ENCODE measurements at places on chromosomes 12 and 14.
A peak's percentile ranks its signal among the peaks of the same experiment; 100 is the strongest.

DNA sequence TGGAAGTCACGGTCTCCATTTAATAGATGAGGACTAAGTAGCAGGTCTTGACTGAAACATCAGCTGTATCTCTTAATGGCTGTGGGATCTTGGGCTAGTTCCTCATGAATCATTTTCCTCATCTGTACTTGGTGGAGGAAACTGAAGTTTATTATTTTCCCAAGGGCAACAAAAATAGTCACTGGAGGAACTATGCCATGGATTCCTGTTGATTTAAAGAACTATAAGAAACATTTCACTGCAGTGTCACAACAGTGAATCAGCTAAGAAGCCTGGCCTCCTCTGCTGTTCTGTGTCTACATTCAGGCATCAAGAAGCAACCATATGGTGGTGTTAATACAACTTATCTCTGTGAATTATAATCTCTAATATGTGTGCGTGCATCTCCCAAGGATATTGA lies 200.5 kb downstream of the STXBP6 start:
- no peak for DNase-seq

GRCh38 chr12:120214626-120215356 lies 13.9 kb upstream of the RPLP0 start:
- no peak for DNase-seq

GRCh38 chr14:99066378-99066777 lies 205.6 kb downstream of the BCL11B start:
- DNase-seq = no peak

DNA sequence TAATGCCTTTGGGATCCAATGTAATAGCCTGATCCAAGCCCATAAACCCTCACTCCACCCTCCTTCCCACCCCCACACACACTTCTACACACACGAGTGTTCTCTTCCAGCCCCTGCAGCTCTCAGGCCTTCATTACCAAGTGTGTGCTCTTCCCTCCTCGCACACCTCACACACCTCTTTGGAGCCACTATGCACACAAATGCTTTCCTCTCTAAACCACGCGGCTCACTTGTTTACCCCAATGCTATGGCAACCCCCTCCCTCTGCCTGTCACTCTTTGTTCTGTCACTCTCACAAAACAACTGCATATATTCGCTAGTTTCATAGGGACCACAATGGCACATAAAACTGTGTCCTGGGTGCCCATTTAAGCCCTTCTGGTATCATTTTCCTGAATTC lies 35.1 kb downstream of the PPP2R5E start:
- no peak for DNase-seq

GRCh38 chr12:124784871-124785572 lies 78.6 kb downstream of the SCARB1 start:
- DNase-seq = no peak

GRCh38 chr12:26782372-26783130 lies 50.4 kb downstream of the ITPR2 start:
- no peak for DNase-seq

DNA sequence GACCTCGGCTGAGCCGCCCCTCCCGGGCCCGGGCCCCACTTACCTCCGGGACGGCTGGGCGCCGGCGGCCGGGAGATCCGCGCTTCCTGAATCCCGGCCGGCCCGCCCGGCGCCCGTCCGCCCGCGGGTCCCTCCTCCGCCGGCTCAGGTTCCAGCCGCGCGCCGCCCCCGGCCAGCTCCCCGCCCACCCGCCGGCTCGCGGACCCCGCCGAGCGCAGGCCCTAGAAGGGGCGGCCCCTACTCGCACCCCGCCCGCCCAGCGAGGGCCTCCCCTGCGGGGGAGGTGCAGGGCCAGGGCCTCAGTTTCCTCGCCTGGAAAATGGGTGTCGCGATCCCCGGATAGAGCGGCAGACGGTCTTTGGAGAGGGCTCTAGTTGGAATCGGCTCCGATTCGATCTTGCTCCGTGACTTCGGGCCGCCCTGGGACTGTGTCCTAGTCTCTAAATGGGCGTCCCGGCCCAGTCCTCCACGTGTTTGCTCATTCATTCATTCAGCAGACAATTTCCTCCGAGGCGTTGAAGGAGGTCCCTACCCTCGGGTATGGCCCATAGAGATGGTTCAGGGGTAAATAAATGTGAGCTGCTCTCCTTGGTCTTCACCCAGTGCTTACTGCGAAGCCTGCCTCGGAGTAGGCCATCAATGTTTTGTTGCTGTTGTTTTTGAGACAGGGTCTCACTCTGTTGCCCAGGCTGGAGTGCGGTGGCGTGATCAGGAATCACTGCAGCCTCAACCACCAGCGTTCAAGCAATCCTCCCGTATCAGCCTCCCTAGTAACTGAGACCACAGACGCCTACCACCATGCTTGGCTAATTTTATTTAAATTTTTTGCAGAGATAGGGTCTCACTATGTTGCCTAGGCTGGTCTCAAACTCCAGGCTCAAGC lies at the start of gene TRPV4:
Gene TRPV4, minus strand, starts transcription at position 92 of the 883 bp plus-strand sequence. CDS start 18,602 bp downstream, outside the sequence.
- no peak for DNase-seq

- no peak for DNase-seq
These were observed 25.2 kb downstream of the VWF start for GRCh38 chr12:6099316-6099715.

DNA sequence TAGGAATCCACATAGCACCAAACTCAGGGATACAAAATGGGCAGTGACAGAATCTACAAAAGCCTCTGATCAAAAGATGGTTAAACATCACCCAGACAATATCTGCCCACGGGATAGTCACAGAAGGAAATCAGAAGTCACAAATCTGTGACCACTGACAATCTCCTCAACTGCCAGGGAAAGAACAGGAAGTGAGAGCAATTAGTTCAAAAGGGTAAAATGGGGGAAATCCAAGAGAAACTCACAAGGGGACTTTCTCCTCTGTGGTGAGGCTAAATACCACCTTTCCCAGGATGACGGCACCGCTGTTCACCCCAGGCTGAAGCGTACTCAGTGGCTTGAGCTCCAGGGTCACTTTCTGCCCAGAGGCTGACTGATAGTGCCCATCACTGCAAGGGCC lies 10.7 kb downstream of the TTC5 start:
- DNase-seq = no peak

GRCh38 chr12:47939009-47939601 lies 24.3 kb upstream of the TMEM106C start:
- DNase-seq = no peak

DNA sequence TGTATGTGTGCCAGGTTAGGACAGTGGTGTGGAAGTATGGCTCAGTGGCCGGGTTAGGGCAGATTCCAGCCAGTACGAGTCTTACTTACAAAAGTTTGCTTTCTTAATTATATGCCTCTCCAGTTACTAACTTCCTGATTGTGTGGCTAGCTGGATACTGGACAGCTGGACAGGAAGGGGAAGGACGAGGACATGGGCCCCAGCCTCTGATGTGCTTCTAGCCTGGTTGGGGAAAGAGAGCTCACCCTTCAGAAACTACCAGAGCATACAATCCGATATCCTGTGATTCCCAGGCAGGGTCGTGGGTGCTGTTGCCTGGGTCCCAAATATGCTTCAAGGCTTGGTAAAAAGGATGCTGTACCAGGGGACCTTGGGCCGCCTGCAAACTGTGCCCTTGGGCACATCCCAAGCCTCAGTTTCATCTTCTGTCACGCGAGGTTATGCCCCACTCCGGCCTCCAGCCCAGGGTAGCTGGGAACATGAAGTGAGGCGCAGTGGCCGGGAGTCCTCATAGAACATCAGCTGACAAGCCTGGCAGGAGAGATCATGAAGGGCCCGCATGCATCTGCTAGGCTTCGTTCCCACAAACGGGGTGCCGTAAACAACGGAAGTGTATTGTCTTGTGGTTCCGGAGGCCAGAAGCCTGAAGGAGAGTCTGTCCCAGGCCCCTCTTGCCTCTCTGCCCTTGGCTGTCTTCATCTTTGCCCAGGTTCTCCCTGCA lies 23.2 kb upstream of the RIN3 start:
- no peak for DNase-seq

DNA sequence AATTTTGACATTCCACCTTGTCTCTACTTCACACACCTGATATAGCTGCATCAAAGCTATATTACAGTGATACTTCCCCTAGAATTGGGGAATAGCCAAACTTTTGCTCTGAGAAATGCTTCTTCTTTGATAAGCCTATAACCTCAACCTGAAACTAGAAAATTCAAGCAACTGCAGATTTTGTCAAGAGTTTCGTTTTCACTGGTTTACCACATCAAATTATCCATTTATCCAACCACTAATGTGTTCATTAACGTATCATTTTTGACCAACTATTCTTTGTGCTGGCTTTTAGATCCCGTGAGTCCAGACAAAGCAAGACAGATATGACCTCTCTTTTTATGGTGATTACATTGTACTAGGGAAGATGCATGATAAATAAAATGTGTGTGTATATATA lies 13.5 kb upstream of the TAS2R46 start:
- no peak for DNase-seq

GRCh38 chr12:57836442-57837375 lies 9.8 kb downstream of the CTDSP2 start:
- DNase-seq = peak; percentile 80

DNA sequence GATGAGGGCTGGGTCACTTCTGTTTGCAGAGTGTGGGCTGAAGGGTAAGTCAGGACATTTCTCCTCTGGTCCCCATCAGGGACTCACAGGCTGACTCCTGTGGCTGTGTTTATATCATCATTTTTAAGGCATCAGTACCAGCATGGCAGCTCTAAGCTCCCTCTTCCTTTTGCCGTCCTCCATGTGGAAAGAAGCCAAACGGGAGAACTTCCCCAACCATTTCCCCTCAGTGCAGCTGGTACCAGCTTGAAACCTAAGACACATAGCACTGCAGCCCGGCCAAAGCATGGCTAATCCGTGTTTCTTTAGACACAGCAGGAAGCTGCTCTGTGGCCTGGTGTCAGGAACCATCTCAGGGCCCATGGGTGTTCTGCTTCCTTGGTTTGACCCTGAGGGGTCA lies 31.9 kb upstream of the ATP2A2 start:
- no peak for DNase-seq

- no peak for DNase-seq
These were observed 50.9 kb downstream of the RFLNA start for GRCh38 chr12:124345795-124346194.

DNA sequence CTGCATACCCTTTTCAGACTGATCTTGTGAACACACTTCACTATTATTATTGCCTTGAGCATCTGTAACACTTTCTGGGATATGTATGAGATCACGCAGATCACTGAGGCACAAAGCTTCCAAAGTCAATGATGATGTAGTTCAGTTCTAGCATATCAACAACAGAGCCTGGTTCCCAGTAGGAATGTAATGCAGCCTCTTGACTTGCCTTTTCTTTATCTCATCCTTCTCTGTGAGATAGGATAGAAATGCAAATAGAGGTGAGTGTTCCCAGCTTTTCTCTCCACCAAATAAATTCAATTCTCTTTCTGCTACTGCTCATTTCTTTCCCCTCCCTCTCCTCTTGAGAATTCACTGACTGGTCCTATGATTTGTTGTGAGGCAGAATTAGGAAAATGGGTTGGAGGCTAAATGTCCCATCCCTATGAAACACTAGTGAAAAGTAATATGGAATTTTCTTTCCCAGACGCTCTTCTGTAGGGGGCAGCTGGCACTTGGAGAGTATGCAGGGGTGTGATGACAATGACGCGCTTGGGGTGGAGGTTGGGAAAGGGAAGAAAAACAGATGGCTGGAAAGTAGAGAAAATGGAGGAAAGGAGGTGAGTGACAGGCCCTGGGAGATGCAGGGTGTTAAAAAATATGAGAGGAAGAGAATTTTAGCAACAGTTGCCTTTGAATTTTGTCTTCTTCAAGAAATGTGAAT lies 96.0 kb upstream of the TMTC1 start:
- DNase-seq = no peak

DNA sequence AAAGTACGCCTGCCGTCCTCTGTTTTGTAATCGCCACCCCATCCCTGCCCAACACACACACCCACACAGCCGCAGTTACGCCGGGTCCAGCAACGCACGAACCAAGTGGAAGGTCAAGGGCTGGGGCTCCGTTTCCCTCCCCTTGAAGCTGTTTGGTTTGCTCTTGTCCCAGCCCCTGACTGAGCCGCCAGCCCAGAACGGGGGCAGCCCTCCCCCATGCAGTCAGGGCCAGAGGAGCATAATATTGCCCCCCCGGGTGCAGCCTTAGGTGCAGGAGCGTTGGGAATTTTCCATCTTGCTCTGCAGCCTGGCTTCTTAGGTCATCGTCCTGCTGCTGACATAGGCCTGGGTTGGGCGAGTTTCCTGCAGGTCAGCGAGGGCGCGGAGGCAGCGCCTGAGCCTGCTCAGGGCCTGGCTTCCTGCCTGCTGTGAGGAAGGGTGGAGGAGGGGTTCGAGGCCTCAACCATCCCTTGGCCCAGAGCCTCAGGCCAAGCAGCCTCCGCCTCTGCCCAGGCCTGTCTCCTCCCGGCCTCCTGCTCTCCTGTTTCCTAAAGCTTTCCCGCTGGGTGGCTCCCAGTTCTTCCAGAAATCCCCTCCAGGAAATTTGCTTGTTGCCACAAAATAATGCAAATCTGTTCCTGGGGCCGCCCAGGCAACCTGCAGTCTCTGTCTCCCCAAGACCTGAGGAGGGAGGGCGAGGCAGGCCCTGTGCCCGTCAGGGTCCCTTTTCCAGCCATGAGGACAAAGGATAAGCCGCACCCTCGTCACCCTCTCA lies 44.5 kb downstream of the PSMA6 start:
- DNase-seq = peak; percentile 47

DNA sequence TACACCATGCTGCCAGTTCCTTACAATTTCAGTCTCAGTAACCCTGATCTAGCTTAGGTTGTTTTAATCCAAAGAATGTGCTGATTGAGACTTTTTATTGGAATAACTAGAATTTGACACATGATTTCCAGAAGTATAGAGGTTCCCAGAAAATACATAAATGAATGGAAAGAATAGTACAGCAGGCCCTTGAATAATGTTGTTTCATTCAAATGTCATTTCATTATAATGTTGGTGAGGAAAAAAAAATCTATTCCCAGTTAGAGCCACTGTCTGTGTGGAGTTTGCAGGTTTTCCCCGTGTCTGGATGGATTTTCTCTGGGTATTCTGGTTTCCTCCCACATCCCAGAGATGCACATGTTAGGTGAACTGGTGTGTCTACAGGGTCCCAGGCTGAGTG lies 273.5 kb upstream of the GARIN6 start:
- DNase-seq = no peak

GRCh38 chr14:71300566-71301330 lies 393.5 kb downstream of the PCNX1 start:
- DNase-seq = no peak

DNA sequence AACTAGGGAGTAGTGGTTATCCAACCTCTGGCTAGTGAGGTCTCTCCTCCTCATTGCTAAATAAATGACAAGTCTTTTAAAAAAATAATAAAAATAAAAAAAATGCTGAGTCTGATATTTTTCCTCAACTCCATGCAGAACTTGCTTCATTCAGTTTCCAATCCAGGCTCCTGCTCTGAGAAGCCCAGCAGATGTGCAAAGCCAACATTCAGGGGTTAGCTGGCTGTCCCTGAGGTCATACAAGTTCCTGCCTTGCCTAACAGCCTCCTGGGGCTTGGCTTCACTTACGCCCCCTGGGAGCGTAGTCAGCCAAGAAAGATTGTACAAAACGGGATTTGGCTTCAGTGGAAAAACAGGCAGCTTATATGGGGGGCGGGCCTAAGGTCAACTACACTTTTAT lies 23.3 kb downstream of the RTRAF start:
- DNase-seq = no peak
